ENCODE measurements at places on chromosomes 7 and 10.

GRCh38 chr10:28410420-28411135 is 107.7 kb upstream of the MPP7 start:
- DNase-seq, result no peak

GRCh38 chr7:12436896-12437535 is 33.4 kb upstream of the VWDE start:
- DNase-seq, result no peak

DNA sequence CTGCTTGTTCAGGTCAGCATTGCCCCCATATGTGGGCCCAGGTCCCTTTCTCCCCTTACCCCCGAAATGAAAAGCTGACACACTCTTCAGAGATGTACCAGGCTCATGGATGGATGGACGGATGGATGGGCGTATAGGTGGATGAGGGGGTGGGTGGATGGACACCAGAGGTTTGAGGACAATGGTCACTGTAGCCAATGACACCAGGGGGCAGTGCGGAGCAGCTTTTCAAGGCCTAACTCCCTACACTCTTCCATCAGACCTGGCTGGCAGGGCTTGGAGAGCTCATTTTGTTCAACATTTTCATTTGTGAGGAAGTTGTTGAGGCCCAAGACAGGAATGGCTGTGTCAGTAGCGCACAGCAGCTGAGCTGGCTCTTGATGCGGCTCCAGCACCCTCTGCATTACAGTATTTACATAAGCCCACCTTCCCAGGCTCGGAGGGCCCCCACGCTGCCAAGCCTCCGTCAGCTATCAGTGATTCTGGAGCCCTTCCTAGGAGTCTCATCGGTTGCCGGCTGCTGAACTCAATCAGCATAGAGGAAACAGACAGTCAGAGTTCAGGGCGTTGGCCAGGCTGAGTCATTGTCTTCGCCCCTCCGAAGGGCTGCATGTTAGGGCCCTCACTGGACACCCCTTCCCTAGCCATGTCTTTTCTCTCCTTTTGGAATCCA is 11.6 kb upstream of the FFAR4 start:
- DNase-seq, result no peak

DNA sequence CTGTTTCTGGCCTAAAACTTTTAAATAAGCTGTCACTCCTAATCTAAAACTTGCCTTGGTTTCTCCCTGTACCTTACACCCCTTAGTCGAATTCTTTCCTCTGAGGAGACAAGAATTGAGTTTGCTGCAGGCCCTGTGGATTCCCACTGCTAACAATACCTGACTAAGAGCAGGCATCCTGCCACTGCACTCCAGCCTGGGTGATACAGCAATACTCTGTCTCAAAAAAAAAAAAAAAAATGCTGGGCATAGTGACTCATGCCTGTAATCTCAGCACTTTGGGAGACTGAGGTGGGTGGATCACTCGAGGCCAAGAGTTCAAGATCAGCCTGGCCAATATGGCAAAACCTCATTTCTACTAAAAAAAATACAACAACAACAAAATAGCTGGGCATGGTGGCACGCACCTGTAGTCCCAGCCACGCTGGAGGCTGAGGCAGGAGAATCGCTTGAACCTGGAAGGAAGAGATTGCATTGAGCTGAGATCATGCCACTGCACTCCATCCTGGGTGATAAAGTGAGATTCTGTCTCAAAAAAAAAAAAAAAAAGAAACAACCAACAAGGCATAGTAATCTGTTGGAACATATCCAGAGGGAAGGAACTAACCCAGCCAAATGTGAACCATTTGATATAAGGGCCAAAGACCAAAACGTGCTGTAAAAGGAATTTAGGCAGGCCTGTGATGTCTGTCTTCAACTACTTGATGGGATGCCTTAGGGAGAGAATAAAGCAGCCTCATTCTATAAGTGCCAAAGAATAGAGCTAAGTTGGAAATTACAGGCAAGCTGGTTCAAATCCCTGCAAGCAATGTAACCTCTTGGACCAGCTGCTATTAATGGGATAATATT is 732.7 kb upstream of the AUTS2 start:
- DNase-seq, result no peak

DNA sequence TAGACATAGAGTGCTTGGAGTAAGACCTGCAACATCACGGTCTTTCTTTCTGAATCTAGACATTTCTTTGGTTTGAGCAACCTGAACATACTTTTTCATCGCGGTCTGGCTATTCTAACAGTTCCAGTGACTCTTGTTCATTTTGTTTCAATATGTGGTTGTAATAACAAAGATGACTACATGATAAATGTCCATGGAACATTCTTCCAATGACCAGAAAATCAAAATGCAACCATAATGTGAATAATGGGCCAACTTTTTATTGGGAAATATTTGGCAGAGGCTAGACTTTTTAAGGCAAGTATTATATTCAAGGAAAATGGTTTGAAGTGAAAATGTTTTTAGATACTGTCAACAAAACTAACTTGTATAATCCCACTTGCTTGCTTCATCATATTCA is 282.5 kb downstream of the INHBA start:
- DNase-seq, result peak; percentile 36

DNA sequence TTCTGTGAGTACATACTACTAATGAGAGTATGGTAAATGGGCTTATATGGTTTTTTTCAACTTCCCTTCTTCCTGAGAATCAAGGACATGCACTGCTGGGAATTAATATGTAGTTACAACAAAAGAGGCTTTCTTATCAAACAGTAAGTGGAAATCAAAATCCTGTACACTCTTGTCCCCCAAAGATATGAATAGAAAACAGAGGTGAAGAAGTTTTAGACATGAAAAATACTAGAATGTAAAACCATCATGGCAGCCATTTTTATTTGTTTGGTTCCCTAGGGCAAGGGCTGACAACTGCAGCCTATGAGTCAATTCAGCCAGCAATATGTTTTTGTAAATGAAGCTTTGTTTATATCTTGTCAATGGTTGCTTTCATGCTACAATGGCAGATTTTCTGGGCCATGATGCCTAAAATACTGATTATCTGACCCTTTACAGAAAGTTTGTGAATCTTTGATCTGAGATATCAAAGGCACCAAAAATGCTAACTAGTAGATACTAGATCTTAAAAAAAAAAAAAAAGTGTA is 422.4 kb downstream of the PARD3 start:
- DNase-seq, result no peak

GRCh38 chr10:17109475-17110207 is 20.0 kb downstream of the CUBN start:
- DNase-seq, result peak; percentile 47

- DNase-seq, result no peak
Measured at GRCh38 chr10:133251388-133252222, 13.9 kb downstream of the VENTX start.

Data from GM04504 (cell line).